ENCODE measurements at places on chromosomes 5 and 9.

DNA sequence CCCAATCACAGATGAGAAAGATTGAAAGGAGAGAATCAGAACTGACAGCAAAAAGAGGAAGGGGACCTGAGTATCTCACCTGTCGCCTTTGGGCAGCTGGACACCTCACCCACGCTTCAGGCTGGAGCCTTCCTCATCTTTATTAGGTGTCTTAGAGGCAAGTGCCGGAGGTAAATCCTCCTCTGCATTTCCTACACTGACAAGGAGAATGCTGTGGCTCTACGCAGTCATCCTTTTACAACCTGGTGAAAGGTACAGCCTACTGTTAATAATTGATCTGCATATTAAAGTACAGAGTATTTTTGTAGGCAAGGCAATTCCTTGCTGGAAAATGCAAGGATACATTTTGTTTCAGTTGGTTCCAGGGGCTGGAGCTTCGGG is 34.8 kb downstream of the PRLR start:
- DNase-seq: no peak

GRCh38 chr9:120846906-120847305 is 4.2 kb upstream of the PSMD5 start:
- no peak for DNase-seq

DNA sequence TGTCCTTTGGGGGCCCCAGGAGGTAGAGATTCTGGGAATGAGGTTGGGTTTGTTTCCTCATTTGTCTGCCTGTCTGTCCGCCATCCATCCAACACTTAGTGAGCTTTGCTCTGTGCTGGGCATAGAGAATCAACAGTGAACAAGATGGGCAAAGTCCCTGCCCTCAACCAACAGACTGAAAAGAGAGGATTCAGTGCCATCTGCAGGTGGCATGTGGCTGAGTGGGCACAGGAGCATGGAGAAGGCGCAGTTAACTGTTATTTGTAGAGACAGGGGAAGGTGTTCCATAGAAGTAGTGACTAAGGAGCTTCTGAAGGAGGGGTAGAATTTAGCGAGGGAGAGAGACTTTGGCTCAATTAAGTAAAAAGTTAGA is 23.1 kb downstream of the POLR1E start:
- DNase-seq: no peak

- DNase-seq: peak; percentile 12
Measured at GRCh38 chr5:56908942-56909293, 478 bp upstream of the SETD9 start.

GRCh38 chr5:219460-219863 is 1.3 kb downstream of the SDHA start:
- DNase-seq: no peak

Data from HCT116 (cell line).